Hepatocyte (in vitro differentiated cells): ENCODE measurements at places on chromosomes 11 and 22.
A peak's percentile ranks its signal among the peaks of the same experiment; 100 is the strongest.

- peak; percentile 11 for DNase-seq
These were observed 12.2 kb downstream of the BCL9L start for GRCh38 chr11:118913411-118914125.

- no peak for DNase-seq
These were observed 3.4 kb downstream of the KIAA0930 start for GRCh38 chr22:45237065-45237990.

GRCh38 chr22:25201557-25202273 lies 2.1 kb downstream of the CRYBB3 start:
- DNase-seq = no peak

- DNase-seq = no peak
These were observed 491.3 kb downstream of the BUD13 start for GRCh38 chr11:116281173-116282160.

- peak; percentile 51 for DNase-seq
These were observed 17.0 kb downstream of the CD3E start for GRCh38 chr11:118321386-118322082.

DNA sequence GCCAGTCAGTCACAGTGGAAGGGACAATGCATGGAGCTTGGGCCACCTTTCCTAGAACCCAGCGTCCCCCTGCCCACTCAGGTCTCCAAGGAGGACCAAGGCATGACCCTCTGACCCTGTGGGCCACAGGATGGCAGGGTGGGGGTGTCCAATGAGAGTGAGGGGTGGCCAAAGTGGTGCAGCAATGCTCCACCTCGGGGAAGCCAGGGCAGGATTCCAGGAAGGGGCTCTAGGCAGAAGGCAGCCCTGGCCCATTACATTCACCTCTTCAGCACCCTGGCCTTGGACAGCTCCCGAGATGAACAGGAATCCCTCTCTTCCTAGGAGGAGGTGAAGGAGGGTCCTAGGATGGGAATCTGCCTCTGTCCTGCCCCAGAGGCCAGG lies 597.5 kb downstream of the BRD1 start:
- DNase-seq = peak; percentile 46

- no peak for DNase-seq
These were observed 11.1 kb downstream of the PLCB3 start for GRCh38 chr11:64262271-64263002.

DNA sequence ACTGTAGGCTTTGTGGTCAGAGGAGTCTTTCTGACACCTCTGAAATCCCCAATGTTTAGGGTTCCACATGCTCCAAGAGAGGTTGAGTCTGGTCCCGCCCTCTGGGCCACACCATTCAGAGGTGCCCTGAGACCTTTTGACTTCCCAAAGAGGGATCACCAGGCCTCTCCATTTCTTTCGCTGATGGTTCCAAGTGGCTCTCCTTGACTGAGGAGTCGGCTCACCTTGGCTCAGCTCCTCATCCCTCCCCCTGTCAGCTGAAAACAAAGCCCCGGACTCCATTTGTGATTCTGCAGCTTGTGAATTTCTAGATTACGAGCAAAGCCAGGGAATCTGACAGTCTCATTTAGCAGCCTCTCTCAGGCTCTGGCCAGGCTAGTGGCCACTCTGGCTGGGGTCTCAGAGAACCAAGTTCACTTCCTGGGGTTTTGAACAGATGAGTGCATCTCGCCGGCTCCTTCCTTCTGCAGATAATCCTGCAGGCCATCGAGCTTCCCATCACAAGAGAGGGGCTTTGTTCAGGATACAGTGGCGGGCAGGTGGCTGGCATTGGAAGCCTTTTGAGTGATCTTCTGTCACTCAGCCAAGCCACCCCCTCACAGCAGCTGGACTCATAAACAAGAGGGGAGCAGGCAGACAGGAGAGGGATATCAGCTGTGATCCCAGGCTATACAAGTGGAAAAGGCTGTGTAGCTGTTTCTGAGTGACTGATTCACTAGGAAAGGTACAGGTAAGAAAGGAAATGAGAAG lies 102.9 kb downstream of the TRIM29 start:
- no peak for DNase-seq

DNA sequence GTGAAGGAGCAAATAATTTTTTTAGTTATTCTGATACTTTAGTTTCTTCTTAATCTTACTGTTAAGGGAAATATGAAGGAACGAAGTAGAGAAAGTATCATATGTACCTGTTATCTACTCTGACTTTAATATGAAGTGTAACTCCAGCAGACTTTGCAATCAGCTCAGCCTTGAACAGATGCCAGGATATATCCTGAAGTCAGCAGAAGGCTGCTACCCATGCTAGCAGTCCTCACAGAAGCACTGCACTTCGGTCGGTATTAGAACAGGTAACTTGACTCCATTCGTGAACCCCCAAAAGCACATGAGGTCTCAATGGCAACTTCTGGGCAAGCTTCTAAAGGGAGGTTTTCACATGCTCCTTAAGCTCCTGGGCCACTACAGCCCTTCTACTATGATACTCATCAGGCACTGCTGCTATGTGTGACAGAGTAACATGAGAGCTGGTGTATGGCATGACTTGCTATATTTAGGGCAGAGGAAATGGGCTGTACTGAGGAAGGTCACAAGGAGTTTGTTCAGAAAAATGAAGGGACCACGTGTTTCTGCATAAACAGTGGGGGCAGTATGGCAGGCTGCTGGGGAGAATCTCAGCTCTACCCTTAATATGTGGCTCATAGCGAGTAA lies 344.1 kb downstream of the SOX6 start:
- DNase-seq = no peak

DNA sequence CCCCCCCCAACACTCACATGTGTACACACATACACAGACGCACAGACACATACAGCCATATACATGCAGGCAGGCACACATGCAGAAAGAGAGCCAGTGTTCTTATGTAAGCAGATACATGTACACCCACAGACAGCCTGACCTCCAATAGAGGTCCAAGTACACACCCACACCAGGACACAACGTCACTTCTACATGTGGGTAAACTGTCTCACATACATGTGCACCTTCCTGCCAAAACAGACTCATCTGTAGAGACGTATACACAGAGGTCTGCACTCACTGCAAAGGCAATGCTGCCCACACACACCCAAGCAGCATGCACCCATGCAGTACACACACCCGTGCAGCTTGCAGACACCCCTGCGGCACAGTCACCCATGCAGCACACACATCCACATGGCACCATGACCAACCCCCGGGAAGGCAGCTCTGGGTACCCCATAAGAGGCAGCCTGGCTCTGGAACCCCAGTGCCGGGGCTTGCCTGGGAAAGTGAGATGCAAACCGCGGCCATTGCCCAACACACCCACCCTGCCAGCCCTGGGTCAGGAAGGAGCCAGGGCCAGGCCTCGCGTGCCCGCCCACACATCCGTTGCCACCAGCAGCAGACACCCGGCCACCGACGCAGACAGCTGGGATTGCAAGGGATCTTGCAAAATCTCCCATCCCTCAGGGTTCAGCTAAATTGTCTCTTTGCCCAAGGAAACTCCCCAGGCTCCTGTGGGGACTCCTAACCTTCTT lies 10.1 kb downstream of the CASTOR1 start:
- DNase-seq = no peak

DNA sequence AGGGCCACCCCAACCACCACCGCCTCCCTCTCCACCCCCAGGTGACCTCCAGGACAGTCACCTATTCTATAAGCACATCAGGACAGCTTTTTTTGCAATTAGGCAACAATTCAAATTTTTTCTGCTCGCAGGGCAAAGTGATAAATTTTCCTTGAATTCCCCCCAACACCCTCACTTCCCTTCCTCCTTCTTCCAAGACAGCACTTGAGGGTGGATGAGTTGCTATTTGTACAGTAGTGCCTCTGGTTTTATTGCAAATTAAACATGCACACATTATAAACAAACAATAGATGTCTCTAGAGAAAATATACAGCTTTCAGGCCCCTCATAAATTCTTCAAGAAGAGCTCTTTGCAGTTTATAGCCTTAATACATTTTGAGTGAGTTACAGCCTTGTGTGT lies 80.9 kb upstream of the USP47 start:
- DNase-seq = no peak

DNA sequence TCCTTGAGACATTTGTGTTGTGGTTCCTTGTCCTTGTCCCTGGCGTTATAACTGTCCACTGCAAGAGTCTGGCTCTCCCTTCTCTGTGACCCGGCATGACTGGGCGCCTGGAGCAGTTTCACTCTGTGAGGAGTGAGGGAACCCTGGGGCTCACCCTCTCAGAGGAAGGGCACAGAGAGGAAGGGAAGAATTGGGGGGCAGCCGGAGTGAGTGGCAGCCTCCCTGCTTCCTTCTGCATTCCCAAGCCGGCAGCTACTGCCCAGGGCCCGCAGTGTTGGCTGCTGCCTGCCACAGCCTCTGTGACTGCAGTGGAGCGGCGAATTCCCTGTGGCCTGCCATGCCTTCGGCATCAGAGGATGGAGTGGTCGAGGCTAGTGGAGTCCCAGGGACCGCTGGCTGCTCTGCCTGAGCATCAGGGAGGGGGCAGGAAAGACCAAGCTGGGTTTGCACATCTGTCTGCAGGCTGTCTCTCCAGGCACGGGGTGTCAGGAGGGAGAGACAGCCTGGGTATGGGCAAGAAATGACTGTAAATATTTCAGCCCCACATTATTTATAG lies 23.0 kb downstream of the MYBPC3 start:
- no peak for DNase-seq

DNA sequence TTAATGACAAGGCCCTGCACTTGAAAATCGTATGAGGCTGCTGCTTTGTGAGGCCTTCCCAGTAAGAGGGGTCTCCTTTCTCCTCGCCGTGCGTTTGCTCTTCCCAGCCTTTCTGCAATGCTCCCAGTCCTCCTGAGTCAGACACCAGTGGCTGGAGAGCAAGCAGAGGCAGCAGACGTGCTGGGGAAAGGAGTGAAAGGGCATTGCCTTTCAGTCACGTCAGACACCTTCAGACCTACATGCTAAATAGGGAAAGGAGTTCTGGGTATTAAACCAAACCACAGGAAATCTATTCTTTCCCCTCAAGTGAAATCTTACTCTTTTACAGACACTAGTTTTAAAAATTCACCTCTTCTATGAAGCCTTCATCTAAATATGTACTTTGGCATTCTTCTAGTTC lies 274.8 kb downstream of the NTM start:
- no peak for DNase-seq

DNA sequence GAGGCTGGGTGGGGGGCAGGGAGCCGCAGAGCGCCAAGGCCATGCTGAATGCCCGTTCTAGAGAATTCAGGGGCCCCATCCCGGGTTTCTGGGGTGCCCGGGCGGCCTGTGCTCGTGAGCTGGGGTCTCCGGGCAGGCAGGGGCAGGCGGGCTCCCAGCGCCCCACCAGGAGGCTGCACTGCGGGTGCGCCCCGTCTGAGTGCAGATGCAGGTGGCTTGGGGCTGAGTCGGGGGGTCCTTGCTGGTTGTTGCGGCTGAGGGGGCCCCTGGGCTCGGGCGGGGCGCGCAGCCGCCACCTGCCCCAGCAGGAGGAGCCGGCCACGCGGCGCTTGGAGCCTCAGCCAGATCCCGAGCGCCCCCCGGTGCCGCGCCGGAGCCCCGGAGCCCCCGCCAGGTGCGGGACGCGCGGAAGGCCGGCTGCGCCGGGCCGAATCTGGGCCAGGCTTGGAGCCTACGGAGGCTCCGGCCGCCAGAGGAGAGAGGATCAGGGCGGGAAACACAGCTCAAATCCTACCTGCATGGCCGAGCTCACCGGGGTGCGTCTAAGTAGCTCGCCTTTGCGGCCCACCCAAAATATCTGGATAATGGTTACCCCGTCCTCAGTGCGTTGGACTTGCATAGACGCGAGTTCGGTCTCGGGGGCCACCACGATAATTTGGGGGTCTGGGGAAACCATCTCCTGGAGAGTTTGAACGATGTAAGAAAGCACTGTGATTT lies 590 bp upstream of the IGF2 start:
- peak; percentile 77 for DNase-seq

DNA sequence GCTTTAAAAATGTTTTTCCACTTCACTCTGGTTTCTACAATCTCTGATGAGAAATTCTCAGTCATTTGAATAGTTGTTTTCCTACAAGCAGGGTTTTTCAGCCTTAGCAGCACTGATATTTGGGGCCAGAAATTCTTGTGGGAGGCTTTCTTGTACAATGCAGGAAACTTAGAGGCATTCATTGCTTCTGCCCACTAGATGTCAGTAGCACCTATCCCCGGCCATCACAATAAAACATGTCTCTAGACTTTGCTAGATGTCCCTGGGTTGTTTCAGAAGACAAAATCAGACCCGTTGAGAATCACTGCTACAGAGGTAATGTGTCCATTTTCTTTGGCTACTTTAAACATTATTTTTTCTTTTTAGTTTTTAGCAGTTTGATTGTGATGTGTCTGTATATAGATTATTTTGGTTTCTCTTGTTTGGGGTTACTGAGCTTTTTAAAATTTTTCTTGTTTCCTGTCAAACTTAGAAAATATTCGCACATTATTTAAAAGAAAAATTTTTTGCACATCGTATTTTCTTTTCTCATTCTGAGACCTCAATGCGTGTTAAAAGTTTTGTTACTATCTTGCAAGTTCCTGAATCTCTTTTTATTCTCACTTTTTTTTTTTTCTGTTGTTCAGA lies 60.8 kb upstream of the CCDC179 start:
- peak; percentile 75 for DNase-seq

DNA sequence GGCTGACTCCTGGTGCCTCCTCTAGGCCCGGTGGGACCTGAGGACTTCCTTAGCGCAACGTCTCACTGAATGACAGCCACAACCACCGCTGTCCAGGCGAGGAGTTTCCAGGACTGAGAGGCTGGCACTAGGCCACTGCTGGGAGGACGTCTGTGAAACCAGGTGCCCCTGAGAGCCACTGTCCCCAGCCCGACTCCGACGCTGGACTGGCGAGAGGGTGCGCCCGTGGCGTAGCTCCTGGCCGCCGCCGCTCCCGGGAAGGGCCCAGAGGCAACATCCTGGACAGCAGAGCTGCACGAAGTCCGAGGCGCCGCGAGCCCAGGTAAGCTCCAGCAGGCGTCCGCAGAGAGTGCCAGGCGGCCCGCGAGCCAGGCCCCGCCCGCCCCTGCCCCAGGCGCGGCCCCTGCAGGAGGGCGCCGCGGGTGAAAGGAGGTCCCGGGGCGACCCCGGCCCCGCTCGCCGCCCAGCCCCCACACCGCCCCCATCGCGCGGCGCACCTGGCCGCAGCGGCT lies 525 bp downstream of the DGCR2 start:
- peak; percentile 82 for DNase-seq

DNA sequence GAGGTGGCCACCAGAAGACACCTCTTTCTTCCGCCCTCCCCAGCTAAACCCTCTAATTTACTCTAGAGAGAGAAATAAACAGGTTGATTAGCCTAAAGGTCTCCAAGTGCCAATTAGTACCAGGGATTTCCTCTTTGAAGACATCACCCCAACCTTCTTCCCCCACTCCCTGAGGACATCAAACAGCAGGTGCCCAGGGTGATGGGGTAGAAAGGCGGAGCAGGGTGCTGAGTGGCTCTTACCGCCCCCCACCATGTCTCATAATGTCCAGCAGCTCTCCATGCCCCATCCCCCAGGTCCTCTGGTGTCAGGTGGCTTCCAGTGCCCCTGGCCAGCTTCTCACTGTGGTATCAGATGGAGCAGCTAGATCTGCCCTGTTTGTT lies 5.3 kb upstream of the GNAZ start:
- no peak for DNase-seq

DNA sequence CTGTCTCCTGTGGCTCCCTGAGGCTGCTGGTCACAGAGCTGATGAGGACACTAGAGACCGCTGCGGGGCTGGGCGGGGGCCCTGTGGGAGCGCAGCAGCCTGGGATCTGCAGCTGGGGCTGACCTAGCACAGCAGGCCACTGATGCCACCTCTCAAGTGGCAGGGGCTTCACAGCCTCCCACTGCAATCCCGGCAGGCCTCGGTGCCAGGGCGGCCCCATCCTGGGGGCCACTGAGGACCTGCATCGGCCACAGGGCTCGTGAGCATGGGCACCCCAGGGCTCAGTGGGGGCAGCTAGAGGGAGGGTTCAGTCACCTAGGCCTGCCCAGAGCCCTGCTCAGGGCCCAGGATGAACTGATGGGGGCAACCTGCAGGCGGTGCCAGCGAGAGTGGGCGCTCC lies 14.6 kb upstream of the CCDC188 start:
- no peak for DNase-seq
